ENCODE measurements at places on chromosomes 2 and 18.

DNA sequence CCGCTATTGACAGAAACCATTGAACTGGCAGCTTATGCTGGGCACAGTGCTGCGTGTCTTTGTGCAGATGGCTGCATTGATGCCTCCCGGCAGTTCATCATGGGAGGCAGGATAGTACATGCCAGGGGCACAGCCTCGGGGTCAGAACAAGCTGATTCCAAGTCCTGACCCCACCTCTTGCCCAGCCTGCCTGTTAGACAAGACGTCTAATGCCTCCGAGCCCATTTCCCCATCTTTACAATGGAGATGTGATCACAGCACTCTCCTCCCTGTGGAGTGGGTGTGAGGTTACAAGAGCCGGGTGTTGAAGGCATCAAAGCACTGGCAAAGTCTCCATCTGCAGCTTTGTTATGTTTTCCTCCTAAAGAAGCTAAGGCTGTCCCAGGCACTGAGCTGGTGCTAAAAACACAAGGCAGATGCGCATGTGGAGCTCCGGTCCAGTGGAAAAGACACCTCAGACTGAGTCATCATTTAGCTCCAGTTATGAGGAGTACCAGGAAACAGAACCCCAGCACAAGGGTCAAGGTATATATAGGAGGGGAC lies 125.7 kb upstream of the EPAS1 start:
- DNase-seq, result no peak

DNA sequence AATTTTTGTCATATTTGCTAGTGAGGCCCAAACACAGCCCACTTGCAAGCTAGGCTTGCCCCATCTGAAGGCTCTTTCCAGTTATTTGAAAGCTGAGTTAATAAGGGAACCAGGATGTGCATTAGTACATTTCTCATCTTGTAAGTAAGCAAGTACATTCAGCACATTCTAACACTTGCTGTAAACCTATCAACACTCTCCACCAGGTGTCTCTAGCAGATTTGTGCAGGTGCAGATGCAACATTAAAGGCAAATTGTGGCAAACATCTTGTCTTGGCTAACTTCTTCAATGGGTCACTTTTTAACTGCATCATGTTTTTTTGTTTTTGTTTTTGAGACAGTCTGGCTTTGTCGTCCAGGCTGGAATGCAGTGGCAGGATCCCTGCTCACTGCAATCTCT lies 25.3 kb upstream of the MFSD6 start:
- peak; percentile 56 for DNase-seq

DNA sequence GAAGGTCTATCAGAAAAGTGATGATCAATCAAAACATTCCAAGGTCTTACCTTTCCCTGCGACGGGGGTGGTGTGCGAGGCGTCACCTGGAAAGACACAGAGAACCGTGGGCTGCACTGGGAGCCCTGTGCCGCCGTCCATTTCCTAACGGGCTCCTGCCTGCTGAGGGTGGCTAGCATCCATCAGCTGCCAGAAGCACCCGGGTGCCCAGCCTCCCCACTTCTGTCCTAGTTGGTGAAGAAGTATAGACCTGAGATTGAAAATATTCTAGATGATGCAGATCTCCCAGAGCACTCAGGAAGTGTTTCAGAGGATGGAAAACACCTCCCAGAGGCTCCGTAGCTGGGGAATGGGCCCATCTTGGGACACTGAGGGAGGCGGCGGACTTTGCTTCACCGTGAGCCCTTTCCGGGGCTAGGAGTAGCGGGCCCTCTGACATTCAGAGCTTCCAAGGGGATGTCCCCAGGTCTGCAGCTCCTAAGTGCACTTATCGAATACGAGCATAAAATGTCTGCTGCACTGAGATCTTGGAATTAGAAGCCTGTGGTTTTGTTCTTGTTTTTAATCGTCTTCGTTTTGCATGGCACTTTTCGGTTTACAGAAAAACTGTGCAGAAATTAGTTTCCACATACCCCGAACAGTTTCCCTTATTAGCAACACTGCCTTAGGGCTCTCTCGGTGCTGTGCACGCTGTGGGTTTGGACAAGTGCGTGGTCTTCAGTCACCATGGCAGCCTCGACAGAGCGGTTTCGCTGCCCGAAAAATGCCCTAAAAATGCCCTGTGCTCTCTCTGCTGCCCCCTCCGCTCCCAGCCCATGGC lies 143.5 kb downstream of the MBP start:
- DNase-seq, result no peak

DNA sequence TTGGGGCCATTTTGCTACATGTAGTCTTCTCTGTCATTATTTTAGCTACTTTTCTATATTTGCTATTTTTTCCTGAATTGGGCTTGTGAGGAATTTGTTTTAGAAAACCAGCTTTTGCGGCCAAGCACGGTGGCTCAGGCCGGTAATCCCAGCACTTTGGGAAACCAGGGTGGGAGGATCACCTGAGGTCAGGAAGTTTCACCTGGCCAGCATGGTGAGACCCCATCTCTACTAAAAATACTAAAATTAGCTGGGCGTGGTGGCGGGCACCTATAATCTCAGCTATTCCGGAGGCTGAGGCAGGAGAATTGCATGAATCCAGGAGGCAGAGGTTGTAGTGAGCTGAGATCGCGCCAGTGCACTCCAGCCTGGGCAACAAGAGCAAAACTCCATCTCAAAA lies 4.7 kb downstream of the SEPTIN2 start:
- no peak for DNase-seq

DNA sequence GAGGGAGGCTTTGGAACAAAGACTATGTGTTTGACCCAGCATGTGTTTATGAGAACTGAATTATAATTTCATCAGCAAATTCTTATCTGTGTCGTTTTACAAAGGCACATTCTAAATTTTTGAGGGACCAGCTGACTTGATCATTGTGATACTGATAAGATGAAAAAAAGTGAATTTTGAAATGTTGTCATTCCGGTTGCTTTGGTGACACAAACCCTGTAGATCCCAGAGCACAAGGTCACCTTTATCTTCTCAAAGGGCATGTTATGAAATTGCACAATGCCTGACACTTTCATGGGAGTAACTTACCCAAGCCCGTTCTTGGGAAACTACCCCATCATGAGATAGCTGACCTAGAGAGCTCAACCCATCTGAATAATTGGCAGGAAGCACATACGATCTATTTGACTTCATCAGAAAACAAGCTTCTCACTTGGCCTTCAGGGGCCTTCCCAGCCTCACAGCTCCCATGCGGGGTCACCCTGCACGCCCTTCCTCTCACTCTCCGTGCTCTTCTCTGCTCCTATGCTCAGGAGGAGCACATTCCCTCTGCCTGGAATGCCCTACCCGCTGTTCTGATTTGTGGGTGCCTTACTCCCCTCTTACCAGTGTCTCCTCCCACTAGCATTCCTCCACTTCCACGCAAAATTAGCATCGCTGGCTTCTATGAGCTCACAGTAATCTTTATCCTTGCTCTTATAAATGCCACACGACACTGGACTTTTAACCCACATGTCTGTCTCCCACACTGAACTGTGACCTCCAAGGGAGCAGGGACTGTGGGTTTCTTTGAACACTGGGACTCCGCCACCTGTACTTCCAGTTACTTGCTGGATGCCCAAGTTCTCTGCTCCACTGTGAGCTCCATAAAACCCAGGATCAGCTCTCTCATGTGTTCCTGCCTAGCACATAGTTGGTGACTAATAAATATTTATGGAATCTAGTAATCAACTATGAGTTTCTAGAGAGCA lies 555.8 kb upstream of the ID2 start:
- peak; percentile 25 for DNase-seq

- DNase-seq, result no peak
Measured at GRCh38 chr2:79711098-79711497, 198.2 kb downstream of the CTNNA2 start.

DNA sequence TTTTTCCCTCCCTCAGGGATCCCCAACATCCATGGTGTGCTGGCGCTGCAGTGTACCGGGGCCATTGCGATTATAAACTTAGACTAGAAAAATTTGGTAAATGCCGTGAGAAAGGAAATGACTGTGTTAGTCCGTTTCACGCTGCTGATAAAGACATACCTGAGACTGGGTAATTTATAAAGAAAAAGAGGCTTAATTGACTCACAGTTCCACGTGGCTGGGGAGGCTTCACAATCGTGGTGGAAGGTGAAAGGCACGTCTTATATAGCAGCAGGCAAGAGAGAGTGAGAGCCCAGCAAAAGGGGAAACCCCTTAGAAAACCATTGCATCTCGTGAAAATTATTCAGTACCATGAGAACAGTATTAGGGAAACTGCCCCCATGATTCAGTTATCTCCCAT lies 44.3 kb downstream of the NTSR2 start:
- DNase-seq, result no peak

DNA sequence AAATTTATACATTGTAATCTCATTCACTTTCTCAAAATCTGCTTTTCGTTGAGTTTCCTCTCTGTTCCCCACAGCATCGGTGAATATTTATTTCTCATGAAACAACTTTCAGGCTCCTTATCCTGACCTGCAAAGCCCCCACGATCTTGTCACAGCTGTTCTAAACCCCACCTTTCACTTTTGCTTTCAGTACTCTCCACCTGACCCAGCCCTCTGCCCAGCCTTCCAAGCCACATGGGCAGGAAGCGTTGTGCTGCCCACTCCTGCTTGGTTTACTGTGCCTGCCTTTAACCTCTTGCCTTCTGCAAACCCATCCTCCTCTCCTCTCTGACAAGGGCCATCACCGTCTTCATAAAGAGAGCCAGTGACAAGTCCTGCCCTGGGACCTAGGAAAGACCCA lies 262.5 kb downstream of the GALR1 start:
- no peak for DNase-seq

GRCh38 chr2:71852141-71852711 lies 295.4 kb downstream of the CYP26B1 start:
- DNase-seq, result no peak

- DNase-seq, result no peak
Measured at GRCh38 chr2:179454443-179455171, 190.0 kb upstream of the SESTD1 start.

GRCh38 chr2:120859814-120860578 lies 124.3 kb downstream of the GLI2 start:
- no peak for DNase-seq

GRCh38 chr2:41937921-41938708 lies 109.7 kb upstream of the PKDCC start:
- DNase-seq, result no peak

- DNase-seq, result no peak
Measured at GRCh38 chr2:37593694-37594093, 77.7 kb downstream of the CDC42EP3 start.

DNA sequence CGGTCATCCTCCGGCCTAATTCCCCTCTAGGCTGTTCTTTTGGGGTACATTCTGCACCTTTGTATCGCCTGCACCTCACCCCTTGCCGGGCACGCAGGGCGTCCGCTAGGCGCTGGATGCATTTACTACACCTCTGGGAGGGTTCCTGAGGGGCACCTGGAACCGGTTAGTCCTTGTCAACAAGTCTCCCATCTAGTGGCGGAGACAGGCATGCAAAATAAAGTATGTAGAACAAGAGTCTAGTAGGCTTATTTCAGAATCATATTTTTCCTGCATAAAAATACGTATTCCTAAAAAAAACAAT lies 705 bp upstream of the TEX261 start:
- peak; percentile 74 for DNase-seq

GRCh38 chr2:162113776-162114168 lies 38.3 kb downstream of the GCG start:
- DNase-seq, result peak; percentile 89

GRCh38 chr2:104944495-104944894 lies 90.6 kb downstream of the POU3F3 start:
- DNase-seq, result peak; percentile 24

- no peak for DNase-seq
Measured at GRCh38 chr2:80830891-80831290, 526.3 kb upstream of the LRRTM1 start.

GRCh38 chr2:130374587-130375290 lies 18.9 kb downstream of the PTPN18 start:
- DNase-seq, result no peak

DNA sequence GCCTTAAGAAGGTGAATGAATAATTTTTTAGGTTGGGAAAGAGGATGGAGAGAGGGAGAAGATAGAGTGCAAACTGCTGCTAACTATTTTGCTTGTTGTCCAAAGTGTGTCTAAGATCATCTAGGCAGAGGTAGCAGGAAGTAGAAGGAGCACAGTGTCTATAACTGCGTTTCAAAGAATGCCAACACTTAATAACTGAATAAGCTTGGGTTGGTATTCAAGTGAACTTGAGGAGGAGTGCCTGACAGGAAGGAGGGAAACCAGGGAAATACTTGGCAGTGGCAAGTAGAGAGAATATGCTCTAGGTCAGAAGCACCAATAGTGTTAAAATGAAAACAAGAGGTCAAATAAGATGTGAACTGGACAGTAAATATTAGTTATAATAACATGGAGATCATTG lies 155.9 kb downstream of the DPP10 start:
- no peak for DNase-seq

- DNase-seq, result no peak
Measured at GRCh38 chr2:15940661-15941480, 521 bp downstream of the MYCN start.

GRCh38 chr18:60099709-60100108 lies 199.9 kb downstream of the PMAIP1 start:
- DNase-seq, result no peak

DNA sequence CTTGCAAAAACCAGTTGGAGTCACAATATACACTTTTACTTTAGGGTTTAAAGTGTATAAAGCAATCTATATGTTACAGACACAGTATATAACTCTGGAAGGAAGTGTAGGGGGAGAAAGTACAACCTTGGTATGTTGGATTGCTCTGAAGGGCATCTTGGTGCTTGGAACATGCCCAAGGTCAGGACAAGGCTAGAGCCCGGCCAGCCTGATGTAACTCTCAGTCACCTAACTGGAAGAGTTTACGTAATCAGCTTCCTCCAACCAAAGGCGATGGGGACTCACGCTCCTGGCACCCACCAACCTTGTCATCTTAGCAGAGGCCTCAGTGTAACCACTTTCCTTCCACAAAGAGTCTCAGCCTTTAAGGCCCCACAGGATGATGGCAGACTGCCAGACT lies 181.1 kb upstream of the ACAA2 start:
- no peak for DNase-seq

DNA sequence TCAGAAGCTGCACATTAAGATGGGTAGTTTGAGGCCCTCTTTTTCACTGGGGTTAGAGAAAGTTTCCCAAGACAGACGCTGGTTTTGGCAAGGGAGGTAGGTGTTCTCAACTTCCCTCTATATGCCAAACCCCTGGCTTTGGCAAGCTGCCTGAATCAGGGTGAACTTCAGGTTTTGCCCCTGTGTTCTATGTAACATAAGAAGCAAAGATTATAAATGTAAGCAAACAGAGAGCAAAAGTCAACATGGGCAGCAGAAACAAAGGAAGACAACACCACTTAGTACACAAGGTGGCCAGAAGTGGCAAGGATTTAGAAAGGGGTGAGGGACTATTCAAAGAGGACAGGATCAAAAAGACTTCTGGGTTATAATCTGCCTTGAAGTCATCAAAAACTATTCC lies 70.5 kb upstream of the TFCP2L1 start:
- no peak for DNase-seq

GRCh38 chr2:136118819-136119716 lies 1.1 kb upstream of the CXCR4 start:
- DNase-seq, result peak; percentile 85

DNA sequence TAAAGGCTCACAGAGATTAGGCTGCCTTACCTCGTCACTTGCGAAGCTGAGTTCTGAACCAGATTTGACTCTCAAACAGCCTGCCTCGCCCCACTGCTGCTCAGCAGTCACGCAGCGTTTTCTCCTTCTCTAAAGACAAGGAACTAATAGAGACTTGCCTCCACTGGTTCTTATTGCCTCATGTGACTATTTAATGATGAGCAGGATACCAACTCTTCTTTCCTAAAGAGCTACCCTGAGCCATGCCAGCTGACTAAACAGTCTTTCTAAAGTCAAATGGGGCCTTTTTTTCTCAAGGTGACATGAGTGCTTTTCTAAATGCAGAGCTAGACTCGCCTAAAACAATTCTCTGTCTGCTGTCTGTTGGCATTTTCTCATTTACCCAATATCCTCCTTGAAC lies 147.5 kb downstream of the NCKAP5 start:
- DNase-seq, result no peak
